ENCODE measurements at places on chromosomes 4 and X.

DNA sequence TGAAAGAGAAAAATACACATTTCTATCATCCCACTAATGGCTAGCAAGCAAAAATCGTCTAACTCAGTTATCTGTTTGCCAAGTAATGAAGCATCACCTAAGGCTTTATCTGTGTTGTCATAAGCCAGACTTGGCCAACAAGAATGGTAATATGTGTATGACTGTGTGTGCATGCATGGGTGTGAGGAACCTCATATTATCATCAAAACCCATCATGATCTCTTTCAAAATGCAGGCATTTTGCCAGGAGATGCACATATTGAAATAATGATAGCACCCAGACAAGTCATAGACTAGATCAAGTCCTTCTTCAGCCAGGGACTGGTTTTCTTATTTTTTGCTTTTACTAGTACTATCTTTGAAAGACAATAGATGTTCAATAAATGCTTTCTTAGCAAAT, 172.5 kb upstream of the FMR1 start:
- no peak for DNase-seq

DNA sequence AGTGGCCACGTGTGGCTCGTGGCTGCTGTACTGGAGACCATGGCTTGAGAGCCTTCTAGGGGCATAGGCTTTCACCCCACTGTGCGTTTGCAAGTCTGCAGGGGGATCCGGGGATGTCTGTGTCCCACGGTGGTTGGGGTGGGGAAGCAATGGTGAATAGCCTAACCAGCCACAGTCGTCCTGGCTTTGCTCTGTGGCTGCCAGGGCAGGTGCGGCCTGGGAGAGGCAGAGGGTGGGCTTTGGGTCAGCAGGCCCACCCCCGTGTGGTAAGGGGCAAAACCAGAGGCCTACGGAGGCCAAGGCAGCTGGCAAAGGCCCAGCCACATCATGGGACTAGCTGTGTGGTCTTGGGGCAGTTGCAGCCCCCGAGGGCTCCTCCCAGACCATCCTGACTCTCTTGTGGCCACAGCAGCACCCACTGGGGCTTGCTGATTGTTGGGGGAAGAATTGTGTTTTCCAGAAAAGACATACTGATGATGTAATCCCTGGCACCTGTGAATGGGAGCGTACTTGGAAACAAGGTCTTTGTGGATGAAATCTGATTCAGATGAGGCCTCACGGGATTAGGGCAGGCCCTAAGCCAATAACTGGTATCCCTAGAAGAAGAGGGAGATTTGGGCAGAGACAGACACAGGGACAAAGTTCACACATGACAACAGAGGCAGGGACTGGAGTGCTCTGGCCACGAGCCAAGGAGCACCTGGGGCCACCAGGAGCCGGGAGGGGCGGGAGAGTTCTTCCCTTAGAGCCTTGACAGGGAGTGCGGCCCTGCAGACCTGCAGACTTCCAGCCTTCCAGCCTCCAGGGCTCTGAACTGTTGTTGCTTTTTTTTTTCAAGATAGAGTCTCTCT, 2.9 kb downstream of the CPZ start:
- DNase-seq = no peak

DNA sequence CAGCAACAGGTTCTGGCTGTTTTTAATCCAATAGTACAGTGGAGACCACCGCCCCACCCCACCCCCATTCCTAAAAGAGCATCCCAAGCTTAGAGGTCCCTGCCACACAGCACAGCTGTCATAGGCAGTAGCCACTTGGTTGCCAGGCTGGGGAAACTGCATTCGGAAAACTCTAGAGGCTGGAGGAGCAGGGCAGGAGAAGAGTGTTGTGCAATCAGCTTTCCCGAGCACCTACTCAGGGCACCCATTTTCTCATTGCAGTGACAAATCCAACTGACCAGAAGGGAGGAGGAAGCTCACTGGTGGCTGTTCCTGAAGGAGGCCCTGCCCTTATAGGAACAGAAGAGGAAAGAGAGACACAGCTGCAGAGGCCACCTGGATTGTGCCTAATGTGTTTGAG, 1.1 kb downstream of the CXCL1 start:
- DNase-seq = no peak

- DNase-seq = no peak
These were observed 82.2 kb downstream of the EFHC2 start for GRCh38 chrX:44261286-44261685.

DNA sequence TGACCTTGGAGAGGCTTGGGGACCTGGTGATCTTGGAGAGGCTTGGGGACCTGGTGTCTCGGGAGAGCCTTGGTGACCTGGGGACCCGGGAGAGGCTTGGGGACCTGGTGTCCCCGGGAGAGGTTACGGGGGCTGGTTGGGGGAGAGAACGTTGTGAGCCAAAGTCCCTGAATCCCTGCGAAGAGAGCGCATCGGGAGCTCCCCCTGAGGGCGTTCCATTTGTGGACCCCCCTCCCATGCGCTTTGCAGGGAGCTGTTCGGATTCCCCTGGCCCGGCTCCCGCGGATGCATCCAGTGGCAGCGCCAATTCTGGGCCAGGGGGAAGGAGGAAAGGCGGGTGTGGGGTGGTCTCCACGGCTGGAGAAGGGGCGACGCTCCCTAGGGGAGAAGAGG, 13.3 kb downstream of the SHOX start:
- no peak for DNase-seq

DNA sequence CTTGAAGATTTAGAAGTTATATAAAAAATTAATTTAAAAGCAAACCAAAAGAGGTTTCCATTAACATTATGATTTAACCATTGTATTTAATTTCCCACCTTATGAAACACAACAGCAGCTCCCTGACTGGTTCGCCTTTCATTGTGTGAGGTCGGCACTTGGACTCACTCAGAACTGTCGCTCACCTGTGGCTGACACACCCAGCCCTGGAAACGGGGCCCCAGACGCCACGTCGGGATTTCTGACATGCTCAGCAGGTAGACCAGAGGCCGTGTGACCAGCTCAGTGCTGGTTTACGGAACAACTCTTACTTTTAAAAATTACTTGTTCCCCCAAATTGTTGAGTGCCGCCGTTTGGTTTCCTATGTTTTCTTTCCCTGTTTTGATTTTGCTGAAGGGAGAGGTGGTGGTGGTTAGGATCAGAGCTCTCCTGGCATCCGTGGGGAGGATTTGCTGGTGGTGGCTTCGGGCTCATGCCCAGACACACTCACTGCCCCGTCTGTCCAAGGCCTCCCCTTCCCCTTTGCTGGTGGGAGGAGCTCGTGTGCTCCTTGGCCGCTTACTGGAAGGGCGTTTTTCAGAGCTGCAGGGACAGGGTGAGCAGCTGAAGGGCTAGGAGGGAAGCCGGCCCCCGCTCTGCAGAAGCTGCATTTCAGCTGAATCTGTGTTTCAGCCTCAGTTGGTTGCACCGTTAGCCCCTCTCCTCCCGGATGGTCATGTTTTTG, 59.2 kb downstream of the CPLX1 start:
- DNase-seq = no peak

DNA sequence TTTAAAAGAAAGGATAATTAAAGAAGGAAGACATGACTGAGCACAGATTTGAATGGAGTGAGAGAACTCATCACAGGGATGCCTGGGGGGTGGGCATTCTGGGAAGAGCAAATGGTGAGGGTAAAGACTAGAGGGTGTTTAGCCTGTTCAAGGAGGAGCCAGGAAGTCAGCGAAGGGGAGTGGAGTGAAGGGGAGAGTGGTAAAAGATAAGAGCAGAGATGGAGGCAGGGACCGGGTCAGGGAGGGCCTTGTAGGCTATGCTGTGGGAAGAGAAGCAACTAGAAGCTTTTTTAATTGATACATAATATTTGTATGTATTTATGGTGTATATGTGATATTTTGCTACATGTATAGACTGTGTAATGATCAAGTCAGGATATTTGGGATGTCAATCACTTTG, 2.2 kb upstream of the VGLL1 start:
- DNase-seq = no peak

GRCh38 chrX:109270580-109271484, 211.1 kb downstream of the GUCY2F start:
- no peak for DNase-seq

DNA sequence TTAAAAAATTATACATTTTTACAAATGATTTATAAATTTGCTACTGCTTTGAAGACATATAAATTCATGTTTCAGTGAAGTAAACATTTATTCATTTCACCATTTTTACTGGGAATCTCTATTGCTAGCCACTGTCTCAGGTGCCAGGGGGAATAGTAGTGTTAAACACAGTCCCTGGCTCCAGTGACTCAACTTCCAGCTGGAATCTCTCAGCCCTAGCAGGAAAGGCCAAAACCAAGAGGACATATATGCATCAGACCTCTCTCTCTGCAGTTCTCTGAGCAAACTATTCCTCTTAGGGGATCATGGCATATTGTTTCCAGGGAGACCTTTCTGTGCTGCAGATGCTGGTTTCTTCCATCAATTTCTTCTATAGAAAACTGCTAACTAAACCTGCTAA, 1009.0 kb upstream of the LCORL start:
- DNase-seq = no peak

GRCh38 chr4:24589448-24589847, 5.1 kb upstream of the DHX15 start:
- DNase-seq = no peak

DNA sequence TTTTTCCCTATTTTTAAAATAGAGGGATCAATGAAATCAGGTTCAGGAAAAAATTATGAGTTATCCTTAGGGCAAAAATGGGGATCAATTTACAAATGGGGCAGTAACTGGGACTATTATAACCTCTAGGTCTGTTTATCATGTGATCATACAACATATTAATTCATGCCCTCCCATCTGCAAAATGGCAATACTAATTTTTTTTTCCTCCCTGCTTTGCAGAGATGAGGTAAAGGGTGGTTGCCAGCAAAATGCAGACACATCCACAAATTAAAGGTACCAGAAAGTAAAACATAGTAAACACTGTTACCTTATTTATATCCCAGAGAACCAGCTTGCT, 467 bp downstream of the HSD17B11 start:
- no peak for DNase-seq

GRCh38 chr4:31104577-31104976, 384.4 kb downstream of the PCDH7 start:
- no peak for DNase-seq

- no peak for DNase-seq
These were observed 31.8 kb upstream of the ZCCHC13 start for GRCh38 chrX:74272230-74272629.

DNA sequence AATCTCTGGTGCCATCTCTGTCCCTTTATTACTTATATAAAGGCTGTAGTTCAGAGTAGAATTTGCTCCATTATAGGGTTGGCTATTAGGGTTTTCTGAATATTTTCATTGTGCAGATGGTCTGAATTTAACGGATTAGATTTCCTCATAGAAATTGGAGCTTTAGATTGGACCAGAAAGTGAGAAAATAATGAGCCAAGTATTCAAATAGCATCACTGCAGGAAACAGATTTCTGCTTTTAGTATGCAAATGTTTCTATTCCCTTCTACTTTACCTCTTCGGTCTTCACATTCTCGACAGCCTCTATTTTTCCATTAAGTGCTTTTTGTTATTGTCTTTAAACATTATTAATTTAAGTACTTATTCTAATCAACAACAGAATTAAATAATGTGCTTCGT, 55.4 kb downstream of the TRIM2 start:
- DNase-seq = no peak

DNA sequence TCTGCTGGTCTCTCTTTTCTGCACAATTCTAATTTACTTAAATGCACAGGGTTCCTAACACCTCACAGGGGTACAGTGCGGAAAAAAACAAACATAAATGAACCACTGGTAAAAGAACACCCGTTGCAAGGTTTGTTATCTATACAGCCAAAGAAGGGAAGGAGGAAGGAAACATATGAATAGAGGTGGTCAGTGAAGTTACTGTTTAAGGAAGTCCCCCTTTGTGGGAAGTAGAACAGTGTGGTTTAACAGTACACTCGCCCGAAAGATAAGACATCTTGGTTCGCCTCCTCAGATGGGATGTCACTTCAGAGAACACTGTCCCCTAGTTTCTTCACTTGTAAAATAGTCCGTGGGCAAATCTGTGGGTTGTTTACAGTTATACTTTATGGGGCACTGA, 57.5 kb downstream of the TEC start:
- peak; percentile 78 for DNase-seq

GRCh38 chrX:135437867-135438733, 16.4 kb downstream of the SMIM10L2A start:
- no peak for DNase-seq

DNA sequence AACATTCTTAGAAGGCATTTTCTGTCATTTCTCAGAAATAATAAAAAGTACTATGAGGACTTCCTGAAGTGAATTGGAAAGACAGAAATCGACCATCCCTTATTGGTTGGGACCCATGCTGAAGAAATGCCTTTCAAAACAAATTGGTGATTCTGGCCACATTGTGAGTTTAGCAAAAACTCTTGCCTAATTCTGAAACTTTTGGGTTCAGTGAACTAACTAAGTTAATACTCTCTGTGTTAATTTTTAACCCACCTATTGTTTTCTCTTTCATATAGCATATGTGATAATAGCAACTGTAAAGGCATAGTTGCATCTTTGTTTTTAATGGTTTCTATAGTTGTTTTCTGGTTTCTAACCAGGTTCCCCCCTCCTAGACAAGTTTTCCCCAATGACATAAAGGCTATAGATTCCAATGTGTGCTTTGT, 129.3 kb upstream of the FAT1 start:
- no peak for DNase-seq

GRCh38 chr4:26288355-26288909, 32.4 kb upstream of the RBPJ start:
- DNase-seq = peak; percentile 51

- DNase-seq = no peak
These were observed 25.5 kb downstream of the INTS12 start for GRCh38 chr4:105683038-105683437.

- DNase-seq = no peak
These were observed 9.9 kb downstream of the PIGG start for GRCh38 chr4:508675-509638.

GRCh38 chrX:15511563-15511962, 11.0 kb downstream of the BMX start:
- no peak for DNase-seq

GRCh38 chr4:125432078-125432477, 117.3 kb downstream of the FAT4 start:
- no peak for DNase-seq

- DNase-seq = no peak
These were observed 17.1 kb upstream of the PBDC1 start for GRCh38 chrX:76155786-76156185.

GRCh38 chr4:84894621-84895020, 71.9 kb downstream of the WDFY3 start:
- no peak for DNase-seq

- no peak for DNase-seq
These were observed 70.8 kb downstream of the RGS12 start for GRCh38 chr4:3363411-3364141.

DNA sequence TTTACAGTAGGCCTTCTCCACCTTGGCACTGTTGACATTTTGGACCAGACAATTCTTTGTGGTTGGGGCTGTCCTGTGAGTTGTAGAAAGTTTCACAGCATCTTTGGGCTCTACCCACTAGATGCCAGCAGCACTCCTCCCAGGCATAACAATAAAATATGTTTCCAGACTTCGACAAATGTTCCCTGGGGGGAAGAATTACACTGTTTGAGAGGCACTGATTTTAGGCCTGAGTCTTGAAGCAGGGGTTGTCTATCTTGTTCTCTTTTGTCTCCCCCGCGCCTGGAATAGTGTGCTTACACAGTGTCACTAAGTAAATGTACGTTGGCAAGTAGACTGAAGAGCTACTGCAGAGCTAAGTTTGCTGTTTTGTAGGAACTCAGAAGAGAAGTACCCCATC, 254.4 kb upstream of the BOD1L1 start:
- no peak for DNase-seq

Measured in KG1 (cell line).